Right ventricle myocardium inferior (tissue), 1 donor: ENCODE measurements at places on chromosomes 4 and X. TPM values are rescaled to one million over a fixed set of nuclear protein-coding genes. Genes with fewer than 3 reads are reported as not detected.

GRCh38 chrX:114532111-114532805 is 51.6 kb upstream of the HTR2C start:
- no peak for DNase-seq

GRCh38 chr4:25320336-25320735 is 7.8 kb downstream of the ZCCHC4 start:
- no peak for DNase-seq

The IL9R gene
- total RNA-seq = not detected

The ZCCHC12 gene
- not detected for total RNA-seq

The CXXC4 gene
- total RNA-seq = 5.4 TPM
